ENCODE measurements at places on chromosomes 2 and 18. TPM values are rescaled to one million over a fixed set of nuclear protein-coding genes. Genes with fewer than 3 reads are reported as not detected.

GRCh38 chr2:172813314-172813888, 77.8 kb downstream of the RAPGEF4 start:
- no peak for DNase-seq

- DNase-seq = no peak
Measured at GRCh38 chr2:157190151-157190550, 67.4 kb upstream of the GALNT5 start.

DNA sequence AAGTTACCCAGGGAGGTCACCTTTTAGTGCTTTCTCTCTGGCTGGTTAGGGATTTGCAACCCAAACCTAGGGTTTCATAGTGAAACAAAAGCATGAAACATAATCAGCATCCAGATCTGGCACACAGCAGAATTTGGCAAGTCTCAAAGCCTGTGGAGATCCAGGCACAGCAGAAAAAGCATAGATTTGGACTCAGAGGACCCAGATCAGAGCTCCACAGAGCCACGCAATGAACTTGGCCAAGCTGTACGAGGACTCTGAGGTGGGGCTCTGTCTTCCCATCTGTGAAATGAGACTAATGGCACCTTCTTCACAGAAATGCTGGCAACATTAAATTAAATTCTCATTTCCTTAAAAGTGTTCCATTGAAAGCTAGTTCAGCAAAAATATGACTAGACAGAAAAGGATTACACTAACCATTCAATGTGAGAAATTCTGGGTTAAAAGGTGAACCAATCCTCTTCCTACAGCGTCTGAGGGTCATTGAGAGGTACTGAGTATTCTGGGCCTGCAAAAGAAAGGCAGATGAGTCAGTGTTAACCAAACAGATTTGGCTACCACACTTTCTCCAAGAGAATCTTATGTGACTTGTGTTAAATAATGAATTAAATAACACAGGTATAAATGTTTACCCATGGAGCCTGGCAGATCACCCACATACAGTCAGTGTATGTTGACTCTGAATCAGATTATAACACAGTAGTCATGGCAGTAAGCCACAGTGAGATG, 266.3 kb downstream of the MREG start:
- DNase-seq = no peak

- no peak for DNase-seq
Measured at GRCh38 chr2:48380989-48381625, 148.8 kb upstream of the STON1 start.

- no peak for DNase-seq
Measured at GRCh38 chr2:128145651-128146050, 54.7 kb downstream of the UGGT1 start.

GRCh38 chr2:199430214-199430613, 27.5 kb downstream of the SATB2 start:
- DNase-seq = no peak

DNA sequence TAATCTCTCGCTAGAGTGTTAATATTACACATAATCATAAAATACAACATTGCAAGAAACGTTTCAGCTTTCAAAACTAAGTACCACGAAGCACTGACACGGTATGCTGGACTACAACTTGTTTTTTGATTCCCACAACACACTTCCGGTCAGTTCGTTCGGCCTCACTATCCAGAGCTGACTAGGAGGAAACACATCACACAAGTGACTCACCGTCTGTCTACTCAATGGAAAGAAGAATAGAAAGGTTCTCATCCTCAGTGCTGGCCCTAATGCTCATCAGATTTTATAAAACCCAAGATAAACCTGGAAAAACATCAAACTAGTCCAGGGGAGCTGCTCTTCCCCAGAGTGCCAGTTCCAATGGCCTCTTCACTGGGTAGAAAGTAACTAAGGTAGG, 42.9 kb downstream of the ZNF385B start:
- DNase-seq = no peak

DNA sequence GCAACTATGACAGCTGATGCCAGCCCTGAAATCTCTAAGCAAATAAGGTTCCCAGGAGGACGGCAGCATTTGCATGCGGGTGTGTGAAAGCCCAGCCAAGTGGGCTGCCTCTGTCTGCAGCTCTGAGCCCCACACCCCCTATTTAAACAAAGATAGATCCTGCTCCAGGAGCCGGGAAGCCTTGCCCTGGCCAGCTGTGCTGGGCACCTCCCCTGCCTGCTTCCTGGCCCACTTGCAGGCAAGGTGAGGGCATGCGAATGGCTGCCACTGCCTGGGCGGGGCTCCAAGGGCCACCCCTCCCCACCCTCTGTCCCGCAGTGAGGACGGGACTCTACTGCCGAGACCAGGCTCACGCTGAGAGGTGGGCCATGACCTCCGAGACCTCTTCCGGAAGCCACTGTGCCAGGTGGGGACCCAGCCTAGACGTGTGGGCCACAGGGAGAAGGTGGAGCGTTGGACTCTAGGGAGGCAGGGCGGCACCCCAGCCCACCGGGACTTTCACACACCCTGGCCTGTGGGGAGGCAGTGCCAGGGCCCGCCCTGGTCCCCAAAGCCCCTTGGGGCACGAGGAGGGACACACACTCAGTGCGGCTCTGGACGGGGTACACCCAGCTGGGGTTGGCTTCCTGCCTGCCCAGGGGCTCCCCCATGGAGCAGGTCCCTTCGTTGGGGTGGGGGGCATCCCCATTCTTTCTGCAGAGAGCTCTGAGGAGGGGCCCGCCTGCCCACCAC, at the start of gene ANO7:
TSS of gene ANO7 (plus strand) at position 317 of the 732 bp plus-strand sequence. CDS start 1,387 bp downstream, outside the sequence.
- DNase-seq = no peak

DNA sequence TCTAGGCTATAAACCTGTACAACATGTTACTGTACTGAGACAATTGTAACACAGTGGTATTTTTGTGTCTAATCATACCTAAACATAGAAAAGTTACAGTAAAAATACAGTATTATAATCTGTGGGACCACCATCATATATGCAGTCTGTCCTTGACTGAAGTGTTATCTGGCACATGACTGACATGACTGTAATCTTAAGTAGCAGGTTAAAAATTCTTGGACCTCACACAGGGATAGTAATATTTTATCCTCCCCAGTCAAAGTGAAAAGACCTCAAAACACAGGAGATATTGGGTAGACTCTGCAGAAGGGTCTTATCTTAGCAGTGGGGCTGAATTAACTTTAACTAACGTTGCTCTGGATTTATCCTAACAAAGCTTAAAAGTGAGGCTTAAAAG, 4.9 kb upstream of the SCN9A start:
- no peak for DNase-seq

DNA sequence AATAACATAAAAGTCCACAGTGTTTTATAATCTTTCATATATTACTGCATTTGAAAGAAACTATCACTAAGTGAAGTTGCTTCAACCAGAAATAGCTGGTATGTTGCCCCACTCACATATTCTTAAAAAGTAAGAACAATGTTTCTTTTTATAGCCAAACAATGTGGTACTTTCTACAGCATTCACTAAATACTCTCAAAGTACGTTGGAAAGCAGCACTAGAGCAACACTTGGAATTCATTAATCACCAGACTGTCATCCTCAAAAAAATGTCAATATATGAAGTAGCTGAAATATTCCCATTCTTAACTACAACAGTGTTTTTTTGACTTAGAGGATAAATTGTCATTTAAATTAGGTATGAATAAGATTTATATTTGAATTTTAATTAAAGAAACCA, 32.8 kb downstream of the COBLL1 start:
- no peak for DNase-seq

- DNase-seq = no peak
Measured at GRCh38 chr2:219707496-219708285, 80.3 kb downstream of the SLC4A3 start.

DNA sequence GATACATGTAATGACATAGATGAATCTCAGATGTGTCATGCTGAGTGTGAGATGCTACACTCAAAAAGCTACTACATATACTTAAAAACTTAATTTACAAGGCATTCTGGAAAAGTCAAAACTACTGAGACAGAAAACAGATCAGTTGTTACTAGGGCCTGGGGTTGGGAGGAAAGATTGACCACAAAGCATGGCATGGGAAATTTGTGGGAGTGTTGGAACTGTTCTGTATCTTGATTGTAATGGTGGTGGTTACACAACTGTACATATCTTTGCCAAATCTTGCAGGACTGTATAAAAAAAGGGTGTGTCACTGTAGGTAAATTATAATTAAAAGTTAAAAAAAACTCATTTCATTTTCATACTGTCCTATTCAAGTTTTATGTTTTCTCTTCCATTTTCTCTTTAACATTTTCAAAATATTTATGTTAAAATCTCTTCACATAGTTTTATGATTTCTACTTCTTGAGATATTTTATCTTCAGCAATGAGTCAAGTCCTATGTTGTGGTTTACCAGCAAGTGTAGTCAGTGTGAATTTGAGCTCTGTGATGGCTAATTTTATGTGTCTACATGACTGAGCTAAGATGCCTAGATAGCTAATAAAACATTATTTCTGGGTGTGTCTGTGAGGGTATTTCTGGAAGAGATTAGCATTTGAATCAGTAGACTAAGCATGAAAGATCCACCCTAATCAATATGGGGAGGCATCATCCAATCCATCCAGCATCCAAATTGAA, 58.6 kb upstream of the VRK2 start:
- DNase-seq = no peak

DNA sequence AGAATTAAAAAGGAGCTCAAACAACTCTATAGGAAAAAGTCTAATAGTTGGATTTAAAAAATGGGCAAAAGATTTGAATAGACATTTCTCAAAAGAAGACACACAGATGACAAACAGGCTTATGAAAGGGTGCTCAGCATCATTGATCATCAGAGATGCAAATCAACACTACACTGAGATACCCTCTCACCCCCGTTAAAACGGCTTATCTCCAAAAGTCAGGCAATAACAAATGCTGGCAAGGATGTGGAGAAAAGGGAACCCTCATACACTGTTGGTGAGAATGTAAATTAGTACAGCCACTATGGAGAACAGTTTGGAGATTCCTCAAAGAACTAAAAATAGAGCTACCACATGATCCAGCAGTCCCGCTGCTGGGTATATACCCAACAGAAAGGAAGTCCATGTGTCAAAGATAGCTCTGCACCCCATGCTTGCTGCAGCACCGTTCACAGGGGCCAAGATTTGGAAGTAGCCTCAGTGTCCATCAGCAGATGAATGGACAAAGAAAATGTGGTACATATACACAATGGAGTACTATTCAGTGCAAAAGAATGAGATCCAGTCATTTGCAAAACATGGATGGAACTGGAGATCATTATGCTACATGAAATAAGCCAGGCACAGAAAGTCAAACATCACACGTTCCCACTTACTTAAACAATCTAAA, 46.7 kb upstream of the B3GNT7 start:
- no peak for DNase-seq

- DNase-seq = no peak
Measured at GRCh38 chr2:232389327-232389726, 10.8 kb downstream of the ALPP start.

- no peak for DNase-seq
Measured at GRCh38 chr2:33265584-33266338, 210.7 kb upstream of the RASGRP3 start.

- DNase-seq = no peak
Measured at GRCh38 chr2:163752267-163752666, 16.5 kb upstream of the FIGN start.

- DNase-seq = no peak
Measured at GRCh38 chr2:62998949-62999348, 51.7 kb upstream of the OTX1 start.

GRCh38 chr2:31386648-31387047, 27.9 kb downstream of the XDH start:
- DNase-seq = no peak

DNA sequence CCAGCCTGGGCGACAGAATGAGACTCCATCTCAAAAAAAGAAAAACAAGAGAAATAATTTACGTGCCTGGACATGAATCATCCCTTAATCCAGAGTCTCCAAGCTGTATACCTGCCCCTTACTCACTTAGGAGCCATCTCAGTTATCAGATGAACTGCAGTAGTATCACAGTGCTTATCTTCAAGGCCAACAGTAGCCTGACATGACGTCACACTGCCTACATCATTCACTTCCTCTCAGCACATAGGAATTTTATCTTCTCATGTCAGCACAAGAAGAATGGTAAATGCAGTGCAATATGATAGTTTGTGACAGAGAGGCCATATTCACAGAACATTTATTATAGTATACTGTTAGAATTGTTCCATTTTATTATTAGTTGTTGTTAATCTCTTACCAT, 216.6 kb downstream of the SS18 start:
- DNase-seq = no peak

- DNase-seq = no peak
Measured at GRCh38 chr2:19747310-19748072, 154.3 kb downstream of the TTC32 start.

- no peak for DNase-seq
Measured at GRCh38 chr2:65781756-65782155, 349.4 kb upstream of the SPRED2 start.

- DNase-seq = no peak
Measured at GRCh38 chr18:498931-499775, 1.3 kb downstream of the COLEC12 start.

GRCh38 chr2:178829299-178829960, 22.2 kb upstream of the TTN start:
- no peak for DNase-seq

- no peak for DNase-seq
Measured at GRCh38 chr18:44911773-44912172, 231.1 kb downstream of the SETBP1 start.

SEC11C gene
- 52.9 TPM for total RNA-seq

CHN1 gene
- total RNA-seq = 2.9 TPM

RAB27B gene
- 0.14 TPM for total RNA-seq

TMEM37 gene
- total RNA-seq = not detected

MEP1B gene
- 0.35 TPM for total RNA-seq

SERPINB3 gene
- not detected for total RNA-seq

MAPK4 gene
- not detected for total RNA-seq

ERICH2 gene
- total RNA-seq = not detected

STK16 gene
- total RNA-seq = 25.8 TPM

TP53I3 gene
- total RNA-seq = 1.8 TPM

ITGA6 gene
- total RNA-seq = 3.4 TPM

HRH4 gene
- not detected for total RNA-seq

CIB4 gene
- not detected for total RNA-seq

ENOSF1 gene
- total RNA-seq = 83.8 TPM

CCL20 gene
- total RNA-seq = 5.3 TPM

KCNG2 gene
- total RNA-seq = not detected

SLC11A1 gene
- total RNA-seq = not detected

TBR1 gene
- total RNA-seq = 0.14 TPM

GCG gene
- total RNA-seq = not detected

HTR2B gene
- not detected for total RNA-seq

CDK15 gene
- total RNA-seq = not detected

RAB6C gene
- not detected for total RNA-seq

R3HDM1 gene
- total RNA-seq = 65.1 TPM

All from activated naive CD4-positive, alpha-beta T cell treated with anti-CD3 and anti-CD28 coated beads, Interleukin-2, amount 50 U/mL, for 72 hours (primary cell).